Right cardiac atrium (tissue), 5 donors: ENCODE measurements at places on chromosomes 12 and 14. TPM values are rescaled to one million over a fixed set of nuclear protein-coding genes. Genes with fewer than 3 reads are reported as not detected.

- no peak for DNase-seq
Observed at GRCh38 chr12:62792236-62792870, 142.6 kb downstream of the PPM1H start.

GRCh38 chr14:30527196-30527595 lies 31.8 kb upstream of the G2E3 start:
- no peak for DNase-seq

- no peak for DNase-seq
Observed at GRCh38 chr12:6834254-6834653, 6.0 kb downstream of the P3H3 start.

GRCh38 chr14:101151226-101151926 lies 247.9 kb upstream of the RTL1 start:
- DNase-seq = no peak

GRCh38 chr12:46468160-46468559 lies 95.6 kb upstream of the SLC38A2 start:
- DNase-seq = peak; percentile 60

Gene ASCL1
- total RNA-seq = not detected
